ENCODE measurements at places on chromosomes 3 and 15.

DNA sequence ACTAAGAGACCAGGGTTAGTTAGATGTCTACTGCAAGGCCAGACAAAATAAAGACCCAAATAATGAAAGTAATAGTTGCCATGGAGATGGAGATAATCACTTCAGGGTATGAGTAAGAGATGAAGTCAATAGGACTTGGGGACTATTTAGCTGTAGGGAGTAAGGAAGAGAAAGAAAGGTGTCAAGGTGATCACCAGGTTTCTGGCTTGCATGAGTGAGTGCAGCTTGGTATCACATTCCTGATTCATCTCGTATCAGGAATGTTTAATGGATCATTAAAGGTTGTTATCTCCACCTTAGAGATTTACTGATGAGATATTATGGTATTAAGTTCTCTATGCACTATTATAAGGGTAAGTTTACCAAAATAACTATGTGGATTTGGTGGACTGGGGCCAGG, 357.4 kb upstream of the ATP11B start:
- DNase-seq = no peak

DNA sequence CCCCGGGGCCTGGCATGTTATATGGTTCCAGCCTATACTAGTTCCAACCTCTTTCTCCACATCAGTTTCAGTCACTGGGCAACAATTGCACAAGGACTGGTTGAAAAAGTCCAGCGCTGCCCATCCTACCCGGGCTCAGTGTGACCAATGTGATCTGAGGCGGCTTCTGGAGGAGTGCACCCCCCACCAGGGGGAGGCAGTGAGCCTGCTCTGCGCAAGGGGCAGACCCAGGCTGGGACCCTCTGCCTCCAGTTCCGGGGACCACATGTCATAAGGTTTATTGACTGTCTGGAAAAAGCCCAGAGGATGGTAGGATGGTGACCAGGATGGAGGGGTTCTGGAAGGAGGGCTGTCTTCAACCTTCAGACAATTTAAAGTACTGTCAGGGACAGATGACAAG, 25.6 kb upstream of the NR2E3 start:
- no peak for DNase-seq

- DNase-seq = no peak
Measured at GRCh38 chr3:156460206-156460611, 94.7 kb downstream of the SSR3 start.

DNA sequence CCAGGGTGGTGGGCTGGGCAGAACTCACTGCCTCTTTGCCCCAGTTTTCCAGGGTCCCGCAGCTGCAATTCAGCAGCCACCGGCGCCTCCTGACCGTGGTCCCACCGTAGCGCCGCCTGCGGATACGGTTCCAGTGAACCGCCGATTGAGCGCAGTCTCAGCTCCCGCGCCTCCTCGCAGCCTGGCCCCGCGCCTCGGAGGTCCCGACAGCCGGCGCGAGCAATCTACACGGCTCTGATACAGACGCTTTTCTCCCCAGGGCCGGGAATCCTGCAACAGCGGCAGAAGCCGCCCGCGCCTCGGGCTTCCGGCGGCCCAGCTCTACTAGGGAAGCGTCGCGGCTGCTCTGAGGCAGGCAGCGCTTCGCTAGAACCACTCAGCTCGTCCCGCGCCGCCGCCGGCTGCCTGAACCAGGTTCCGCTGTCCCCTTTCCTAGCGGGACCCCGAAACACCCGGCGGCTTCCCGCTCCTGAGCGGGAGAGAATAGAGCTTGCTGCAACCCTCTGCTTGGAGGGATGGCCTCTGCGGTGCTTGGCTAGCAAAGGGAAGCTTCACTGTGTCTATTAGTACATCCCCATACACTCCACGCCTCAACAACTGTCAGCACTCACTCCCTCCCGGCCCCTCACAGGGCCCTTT, 3.1 kb downstream of the FOXL2NB start:
- no peak for DNase-seq

- DNase-seq = no peak
Measured at GRCh38 chr3:116141724-116142123, 303.6 kb downstream of the LSAMP start.

DNA sequence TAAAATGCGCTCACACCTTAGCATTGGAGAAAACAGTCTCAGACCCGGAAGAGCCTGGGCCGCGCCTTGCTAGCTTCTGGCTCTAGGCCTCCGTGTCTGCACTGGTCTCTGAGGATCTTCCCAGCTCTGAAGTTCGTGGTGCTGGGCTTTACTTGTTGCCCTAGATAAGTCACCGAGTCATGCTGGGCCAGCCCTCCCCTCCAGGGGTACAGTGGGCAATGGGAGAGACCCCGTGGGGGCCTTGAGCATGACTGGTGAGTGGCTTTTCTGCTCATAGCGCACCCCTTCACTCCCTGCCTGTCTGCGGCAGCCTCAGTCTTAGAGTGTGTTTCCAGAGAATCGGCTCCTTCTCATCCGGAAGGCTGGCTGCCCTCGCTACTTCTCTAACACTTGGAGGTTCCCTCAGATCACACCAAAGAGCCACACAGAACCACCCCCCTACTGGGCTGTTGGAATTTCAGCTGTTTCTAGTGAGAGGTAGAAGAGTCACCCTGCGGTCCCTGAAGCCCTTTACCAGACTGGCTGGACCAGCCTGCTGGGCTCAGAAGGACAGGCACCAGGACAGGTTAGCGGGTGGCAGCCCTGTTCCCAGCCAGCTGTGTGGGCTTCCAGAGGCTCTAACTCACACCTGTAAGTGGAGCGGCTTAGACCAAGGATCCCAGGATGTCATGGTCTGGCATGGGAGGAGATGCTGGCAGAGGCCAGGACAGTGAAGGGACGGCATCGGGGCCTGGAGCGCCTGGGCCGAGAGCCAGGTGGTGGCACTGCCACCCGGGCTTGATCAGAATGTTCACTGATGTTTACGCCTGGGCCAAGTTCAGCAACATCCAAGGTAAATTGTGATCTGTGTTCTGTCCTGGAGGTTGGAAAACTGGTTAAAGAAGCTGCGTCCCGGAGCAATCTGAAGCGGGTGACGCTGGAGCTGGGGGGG, 17.9 kb downstream of the ALDH1A3 start:
- DNase-seq = no peak

DNA sequence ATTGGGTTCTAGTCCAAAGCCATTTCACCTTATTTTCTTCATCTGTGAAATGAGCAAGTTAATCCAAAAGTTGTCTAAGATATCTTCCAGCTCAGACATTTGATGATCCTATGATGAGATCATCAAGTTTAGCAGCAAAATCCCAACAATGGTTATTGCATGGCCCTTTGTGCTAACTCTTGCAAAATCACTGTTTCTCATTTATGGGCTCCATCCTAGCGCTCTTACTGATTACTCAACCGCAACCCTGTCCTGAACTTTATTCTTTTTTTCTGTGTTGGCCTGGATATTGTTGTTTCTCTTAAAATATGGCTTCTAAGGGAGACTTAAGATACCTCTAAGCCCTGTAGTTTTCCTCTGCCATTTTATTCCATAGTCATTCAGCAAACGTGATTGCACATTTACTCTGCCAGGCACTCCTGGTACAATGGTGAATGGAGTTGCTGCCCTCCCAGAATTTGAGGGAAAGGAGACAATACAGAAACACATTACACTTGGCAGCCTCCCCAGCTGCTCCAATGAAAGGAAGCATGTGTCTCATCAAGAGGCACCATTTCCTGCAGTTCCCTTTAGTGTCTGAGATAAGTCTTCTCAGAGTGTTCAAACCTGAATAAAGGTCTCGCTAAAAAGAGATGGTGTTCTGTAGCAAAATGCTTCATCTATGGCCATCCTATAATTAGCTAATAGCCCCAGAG, 4.4 kb downstream of the GXYLT2 start:
- no peak for DNase-seq

GRCh38 chr3:133706033-133706432, 40.2 kb upstream of the TF start:
- DNase-seq = no peak

DNA sequence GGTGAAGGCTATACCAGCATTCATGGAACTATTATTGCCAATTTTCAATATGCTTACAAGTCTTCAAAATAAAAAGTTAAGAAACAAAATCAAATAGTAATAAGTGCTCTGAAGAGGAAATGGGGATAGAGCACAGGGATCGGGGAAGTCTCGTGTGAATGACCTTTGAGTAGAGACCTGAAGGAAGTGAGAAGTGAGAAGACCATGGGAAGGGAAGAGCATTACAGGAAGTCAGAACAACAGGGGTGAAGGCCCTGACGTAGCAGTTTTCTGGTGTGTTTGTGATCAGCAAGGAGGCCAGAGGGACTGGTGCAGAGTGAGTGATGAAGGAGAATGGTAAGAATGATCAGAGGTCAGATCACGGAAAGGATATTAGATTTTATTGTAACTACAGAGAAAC, 48.1 kb downstream of the STAC start:
- DNase-seq = no peak
